Esophagus squamous epithelium (tissue), 5 donors: ENCODE measurements at places on chromosomes 3 and 15.

DNA sequence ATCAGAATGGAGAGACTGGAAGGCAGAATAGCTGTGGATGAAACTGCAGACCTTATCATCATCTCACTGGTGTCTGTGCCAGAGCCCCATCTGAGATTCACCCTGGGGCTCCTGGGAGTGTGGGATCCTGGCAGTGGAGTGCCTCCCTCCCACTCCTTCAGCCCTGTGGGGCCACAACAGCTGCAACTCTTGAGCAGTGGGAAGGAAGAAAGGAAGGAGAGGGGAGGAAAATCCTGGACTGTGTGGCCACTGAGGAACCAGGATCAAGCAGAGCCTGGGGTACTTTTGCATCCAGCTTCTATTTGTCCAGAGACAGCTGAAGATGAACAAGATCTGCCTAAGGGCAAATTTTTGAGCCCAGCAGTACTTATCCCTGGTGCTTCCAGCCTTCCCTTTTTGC lies 13.1 kb upstream of the ALDH1A2 start:
- no peak for DNase-seq

DNA sequence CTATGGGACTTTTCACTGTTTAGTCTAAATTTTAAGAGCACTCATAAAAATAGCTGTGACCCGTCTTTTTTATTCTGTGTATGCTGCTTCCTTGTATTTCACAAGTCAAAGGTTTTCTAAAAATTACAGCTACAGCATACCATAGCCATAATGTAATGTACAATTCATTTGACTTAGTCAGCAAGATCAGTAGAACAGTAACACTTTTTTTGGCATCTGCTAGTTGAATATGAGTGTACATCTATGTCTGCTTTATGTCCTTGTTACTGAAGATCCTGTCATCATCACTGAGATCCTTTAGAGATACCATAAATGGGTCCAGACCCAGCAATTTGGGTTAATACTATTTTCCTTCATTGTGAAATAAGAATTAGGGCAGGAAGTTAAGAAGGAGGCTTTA lies 42.2 kb downstream of the CMSS1 start:
- no peak for DNase-seq

- no peak for DNase-seq
These were observed 527.5 kb downstream of the NAALADL2 start for GRCh38 chr3:175386630-175387029.

GRCh38 chr15:56732135-56732885 lies 999 bp downstream of the ZNF280D start:
- DNase-seq = no peak

- no peak for DNase-seq
These were observed 63.9 kb upstream of the TP63 start for GRCh38 chr3:189567322-189567721.

GRCh38 chr15:82315519-82316246 lies 33.6 kb downstream of the GOLGA6L10 start:
- no peak for DNase-seq

DNA sequence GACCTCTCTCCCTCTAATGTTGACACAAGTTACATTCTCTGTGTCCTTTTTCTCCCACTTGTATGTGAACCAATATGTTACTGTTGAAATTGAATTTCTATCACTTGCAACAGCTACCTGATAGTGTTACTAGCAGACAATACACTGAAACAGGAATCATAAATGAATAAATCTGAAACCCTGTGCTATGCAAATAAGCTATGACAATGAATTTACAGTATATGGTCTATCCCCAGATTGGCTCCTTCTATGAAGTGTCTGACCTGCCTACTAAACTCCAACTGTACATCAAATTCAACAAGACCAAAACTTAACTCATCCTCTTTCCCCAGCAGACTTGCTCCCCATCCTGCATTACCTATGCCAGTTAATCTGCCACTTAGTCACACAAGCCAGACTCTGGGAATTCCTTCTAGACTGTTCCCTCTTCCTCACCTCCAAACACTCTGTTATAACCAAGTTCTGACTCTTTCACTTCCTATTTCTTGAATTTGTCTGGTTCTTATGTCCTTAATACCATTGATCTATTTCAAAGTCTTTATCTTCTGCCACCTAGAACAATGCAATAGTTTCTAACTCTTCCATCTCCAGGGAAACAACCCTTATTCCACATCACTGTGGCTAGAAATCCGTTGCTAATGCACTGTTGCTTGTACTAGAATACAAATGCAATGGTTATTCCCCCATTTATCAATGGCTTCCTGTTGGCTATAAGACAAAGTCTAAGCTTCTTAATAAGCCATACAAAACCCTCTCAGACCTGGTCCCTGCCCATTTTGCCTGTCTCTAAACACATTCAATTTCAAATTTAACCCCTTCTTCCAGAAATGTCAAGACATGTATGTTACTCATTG lies 13.4 kb upstream of the ZNF639 start:
- DNase-seq = no peak

GRCh38 chr3:175430983-175431773 lies 572.0 kb downstream of the NAALADL2 start:
- no peak for DNase-seq

DNA sequence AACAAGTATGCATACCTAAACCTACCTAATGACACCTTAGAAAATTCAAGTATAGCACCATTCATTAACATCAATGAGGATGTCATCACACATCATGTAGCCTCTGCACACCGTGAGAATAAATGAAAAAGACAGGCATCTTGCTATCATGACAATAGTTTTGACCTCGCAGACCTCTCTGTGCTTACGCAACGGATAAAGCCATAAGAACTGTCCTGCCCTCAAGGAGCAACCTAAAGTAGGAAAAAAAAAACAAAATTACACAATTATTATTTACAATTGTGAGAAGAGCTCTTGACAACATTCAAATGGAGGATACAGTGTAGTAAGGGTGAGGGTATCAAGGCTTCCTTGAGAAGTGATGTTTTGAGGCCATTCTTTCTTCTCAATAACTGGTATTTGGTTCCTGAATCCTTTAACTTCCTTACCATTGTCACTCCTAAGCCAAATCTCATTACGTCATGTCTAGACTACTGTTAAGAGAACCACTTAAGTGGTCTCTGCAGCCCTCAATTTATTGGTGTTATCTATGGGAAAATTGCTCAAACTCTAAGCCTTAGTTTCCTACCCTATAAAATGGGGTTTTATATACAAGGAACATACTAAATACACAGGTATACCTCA lies 7.0 kb upstream of the SETD5 start:
- DNase-seq = no peak

- DNase-seq = no peak
These were observed 1.6 kb downstream of the SPRED1 start for GRCh38 chr15:38254051-38254883.

DNA sequence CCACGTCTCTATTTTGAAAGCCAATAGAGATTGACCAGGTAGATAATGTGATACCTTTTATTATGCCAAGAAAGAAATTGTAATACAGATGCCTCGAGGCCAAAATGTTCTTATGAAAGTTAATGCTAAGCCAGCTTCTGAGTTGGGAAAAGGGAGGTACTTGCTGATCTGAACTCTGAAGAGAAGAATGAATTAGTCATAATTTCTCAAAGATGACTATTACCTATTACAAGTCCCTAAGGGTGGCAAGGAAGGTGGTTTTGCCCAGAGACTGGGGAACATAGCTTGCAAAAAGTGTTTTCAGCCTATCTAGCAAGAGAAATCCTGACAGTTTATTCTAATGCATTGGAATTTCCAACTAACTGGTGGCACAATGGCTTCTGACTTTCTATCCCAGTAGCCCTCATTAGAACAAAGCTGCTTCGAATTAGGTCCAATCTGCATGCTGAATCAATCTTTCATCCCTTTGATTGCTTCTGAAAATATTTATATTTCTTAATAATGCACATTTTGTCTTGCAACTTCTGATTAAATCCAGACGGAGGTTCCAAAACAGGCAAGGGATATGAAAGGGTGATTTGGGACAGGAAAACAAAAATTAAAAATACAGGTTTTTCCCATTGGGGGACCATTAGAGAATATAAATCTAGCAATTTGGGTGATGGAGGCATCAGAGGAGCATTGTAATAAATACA lies 17.7 kb upstream of the NR2F2 start:
- no peak for DNase-seq

DNA sequence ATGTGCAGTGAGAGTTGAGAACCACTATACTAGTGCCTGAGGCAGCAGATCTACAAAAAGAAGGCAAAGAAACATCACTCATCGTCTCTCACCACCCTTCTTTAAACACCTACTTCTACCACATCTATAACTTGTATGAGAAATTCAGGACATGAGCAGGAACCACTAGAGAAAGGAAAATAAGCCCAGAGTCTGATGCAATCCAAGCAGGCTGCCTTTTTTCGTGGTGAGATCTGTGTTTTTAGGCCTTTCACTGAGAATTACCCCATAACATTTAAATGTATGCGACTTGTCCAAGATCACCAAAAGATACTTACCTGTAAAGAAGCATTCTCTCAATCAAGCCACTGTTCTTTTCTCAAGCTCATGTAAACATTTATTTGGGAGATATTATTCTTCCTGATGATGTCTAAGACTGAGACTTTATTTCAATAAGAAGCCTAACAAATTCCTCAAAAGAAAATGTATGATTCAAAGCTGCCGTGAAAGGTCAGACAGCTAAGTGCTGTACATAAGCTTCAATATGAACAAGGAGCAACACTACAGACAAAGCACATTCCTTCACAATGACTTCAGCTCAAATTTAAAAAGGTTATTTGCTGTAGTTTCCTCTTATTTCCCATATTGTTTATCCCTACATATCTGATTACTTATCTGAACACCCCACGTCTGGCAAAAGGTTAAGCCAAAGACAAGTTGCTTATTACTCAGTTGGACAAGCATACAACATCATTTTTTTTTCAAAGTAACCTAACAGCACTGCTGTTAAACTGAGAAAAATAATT lies 16.5 kb downstream of the SPICE1 start:
- no peak for DNase-seq

DNA sequence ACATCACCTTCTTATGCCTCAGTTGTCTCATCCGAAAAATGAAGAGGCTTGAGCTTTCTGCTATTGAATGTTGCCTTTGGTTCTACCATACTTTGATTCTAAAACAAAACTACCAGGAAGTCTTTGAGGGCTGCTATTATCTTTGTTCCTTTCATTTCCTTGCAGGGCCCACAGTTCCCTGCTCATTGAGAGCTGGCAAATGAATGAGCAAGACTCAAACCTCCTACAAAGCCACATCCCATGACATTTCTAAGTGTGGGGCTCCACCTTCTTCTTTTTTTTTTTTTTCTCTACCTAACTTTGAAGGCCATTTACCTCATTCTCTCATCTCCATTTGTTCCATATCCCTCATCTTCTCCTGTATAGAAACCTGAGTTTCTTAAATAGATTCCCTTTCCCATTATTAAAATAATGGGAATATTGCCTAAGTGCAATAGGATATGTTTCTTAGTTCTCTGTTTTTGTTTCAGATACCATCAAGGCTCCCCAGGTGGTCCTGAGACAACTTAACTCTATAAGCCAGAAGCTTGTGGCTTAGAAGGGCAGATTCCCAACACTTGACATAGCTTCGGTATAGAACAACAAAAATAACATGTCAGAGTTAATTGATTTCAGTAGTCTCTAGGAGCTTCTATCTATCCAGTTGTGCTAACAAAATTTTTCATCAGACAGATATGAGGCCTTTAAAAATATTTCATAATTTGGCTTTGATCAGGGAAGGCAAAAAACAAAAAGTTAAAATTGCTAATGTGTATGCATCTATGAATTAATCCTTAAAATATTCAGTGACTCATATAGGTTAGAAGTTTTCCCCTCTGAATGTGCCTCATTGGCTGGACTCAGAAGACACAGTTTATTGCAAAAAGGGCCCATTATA lies 951.6 kb downstream of the TUSC7 start:
- DNase-seq = no peak

DNA sequence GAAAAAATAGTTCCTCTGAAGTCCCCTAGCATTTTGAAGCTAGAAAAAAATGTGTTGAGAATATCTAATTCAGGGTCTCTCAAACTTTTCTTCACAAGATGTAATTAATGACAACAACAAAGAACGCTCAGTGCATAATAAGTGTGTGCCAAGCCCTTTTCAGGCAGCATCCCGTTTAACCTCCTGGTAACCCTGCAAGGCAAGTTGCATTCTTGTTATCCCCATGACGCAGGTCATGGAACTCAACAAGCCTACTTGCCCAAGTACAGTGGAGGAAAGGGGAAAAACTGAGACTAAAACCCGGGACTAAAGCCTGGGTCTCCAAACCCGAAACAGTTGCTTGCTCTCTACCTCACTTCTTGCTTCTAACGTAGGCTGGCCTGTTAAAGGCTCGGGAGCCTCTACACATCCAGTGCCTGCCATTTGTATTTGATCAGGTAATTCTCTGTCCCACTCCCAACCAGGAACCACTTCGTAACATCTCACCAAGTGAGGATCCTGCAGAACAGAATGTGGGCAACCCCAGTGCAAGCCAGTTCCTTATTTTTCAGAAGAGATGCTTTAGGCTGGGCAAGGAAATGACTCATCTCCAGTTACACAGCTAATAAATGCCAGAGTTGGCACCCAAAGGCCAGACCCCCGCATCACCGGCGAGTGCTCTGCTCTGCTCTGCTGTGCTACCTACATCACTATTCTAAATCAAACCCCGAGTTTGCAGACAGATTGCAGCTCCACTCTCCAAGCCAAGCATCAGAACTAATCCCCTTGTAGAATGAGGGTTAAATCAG lies 28.3 kb downstream of the LMCD1 start:
- DNase-seq = no peak

GRCh38 chr3:44100298-44100695 lies 141.4 kb upstream of the TOPAZ1 start:
- DNase-seq = no peak

- no peak for DNase-seq
These were observed 27.2 kb upstream of the GBE1 start for GRCh38 chr3:81788610-81789009.

- DNase-seq = no peak
These were observed 40.9 kb downstream of the CCR4 start for GRCh38 chr3:32992310-32992686.

DNA sequence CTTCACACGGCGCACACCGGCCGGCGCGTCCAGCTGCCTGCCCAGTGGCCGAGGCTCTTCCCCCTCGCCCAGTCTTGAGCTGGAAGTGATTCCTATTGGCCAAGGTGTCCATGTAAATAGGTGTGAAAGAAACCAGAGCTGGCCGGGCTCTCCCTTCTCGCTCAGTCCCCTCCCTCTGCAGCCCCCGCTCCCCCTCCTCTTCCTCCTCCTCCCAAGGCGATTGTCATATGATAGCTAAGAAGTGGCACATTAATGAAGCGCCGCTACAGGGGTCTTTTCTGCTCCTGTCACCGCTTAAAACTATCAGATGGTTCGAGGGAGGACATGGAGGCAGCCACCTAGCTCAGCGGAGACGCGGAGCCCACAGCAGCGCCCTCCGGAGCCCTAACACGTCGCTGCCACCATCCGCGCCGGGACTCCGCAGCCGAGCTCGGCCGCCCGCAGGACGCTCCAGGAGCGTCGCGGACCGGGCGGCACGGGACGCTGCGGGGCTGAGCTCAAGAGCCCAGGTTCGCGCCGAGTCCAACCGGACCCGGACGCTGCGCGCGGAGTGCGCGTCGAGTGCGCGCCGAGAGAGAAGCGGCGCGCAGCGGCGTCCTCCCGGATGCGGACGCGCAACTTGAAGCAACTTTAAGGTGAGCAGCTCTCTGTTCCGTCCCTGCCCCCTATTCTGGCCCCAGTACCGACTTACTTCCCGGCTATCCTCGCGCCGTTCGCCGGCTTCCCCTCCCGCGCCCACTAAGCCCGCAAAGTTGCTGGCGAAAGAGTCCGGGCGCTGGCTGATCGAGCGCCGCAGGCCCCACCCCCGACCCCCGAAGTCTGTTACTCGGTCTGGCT lies at the start of gene FOXB1:
Gene FOXB1, plus strand, starts transcription at position 303 of the 837 bp plus-strand sequence. CDS start 653 bp downstream, outside the sequence.
- no peak for DNase-seq

GRCh38 chr15:96336108-96336595 lies 5.7 kb downstream of the NR2F2 start:
- DNase-seq = no peak

GRCh38 chr3:46378426-46378942 lies 7.7 kb downstream of the CCR5 start:
- DNase-seq = no peak
